Sigmoid colon (tissue), 7 donors: ENCODE measurements at places on chromosomes 5 and 9. TPM values are rescaled to one million over a fixed set of nuclear protein-coding genes. Genes with fewer than 3 reads are reported as not detected.

DNA sequence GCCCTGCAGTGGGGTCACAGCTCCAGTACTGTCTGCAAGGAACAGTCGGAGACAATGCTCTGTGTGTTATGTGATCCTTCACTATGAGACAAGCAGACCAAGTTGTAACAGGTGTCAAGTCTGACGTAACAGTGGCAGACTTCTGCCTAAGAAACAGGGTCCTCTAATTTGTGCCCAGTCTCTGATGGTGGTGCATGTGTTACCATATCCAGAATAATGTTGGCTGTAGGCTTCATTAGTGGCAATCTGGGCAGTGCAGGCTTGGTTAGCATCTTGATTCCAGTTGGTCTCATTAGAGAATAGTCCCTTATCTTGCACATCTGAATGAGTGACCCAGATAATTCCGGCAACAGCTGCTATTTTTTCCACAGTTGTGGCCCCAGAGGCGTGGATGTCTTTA is 33.8 kb downstream of the ZNF131 start:
- no peak overlapping the region for H3K4me3 ChIP-seq
- H3K27me3 ChIP-seq: no peaks in the 10 kb centered on the region
- H3K4me1 ChIP-seq: no peaks in the 10 kb centered on the region
- no peak for DNase-seq
- H3K27ac ChIP-seq: no peak overlapping the region
- no peaks in the 10 kb centered on the region for H3K36me3 ChIP-seq

- H3K27ac ChIP-seq: no peak overlapping the region
- DNase-seq: no peak
- no peak overlapping the region for H3K4me3 ChIP-seq
- no peaks in the 10 kb centered on the region for H3K4me1 ChIP-seq
Observed at GRCh38 chr9:78213712-78214111, 22.2 kb upstream of the CEP78 start.

Gene TMEM171
- not detected for total RNA-seq

DNA sequence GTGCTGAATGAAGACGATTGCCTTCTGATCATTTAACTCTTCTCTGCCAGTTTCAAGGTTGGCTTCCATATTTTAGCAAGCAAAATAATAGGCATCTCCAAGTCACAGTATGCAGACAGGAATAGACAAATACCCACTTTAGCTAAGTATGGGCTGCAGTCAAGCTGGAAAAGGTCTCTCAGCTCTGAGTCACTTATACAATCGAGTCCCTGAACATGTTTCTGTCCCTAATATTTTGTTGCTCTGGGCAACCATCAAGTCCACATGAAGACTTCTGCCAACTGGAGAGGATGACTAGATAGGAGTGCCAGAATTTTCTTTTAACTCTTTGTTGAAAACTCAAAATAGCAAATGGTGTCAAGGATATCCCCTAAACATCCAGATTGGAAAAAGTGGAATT is 575.3 kb downstream of the RAB3C start:
- H3K27me3 ChIP-seq: no peaks in the 10 kb centered on the region
- no peak for DNase-seq
- H3K27ac ChIP-seq: peak overlapping the region; percentile 20
- no peaks in the 10 kb centered on the region for H3K36me3 ChIP-seq
- no peak overlapping the region for H3K4me3 ChIP-seq

GRCh38 chr9:581673-582497 is 259.6 kb upstream of the DMRT1 start:
- H3K4me1 ChIP-seq: no peaks in the 10 kb centered on the region
- no peaks in the 10 kb centered on the region for H3K27me3 ChIP-seq
- no peak overlapping the region for H3K4me3 ChIP-seq
- no peak overlapping the region for H3K27ac ChIP-seq

GRCh38 chr5:135497971-135498636 is 37.7 kb downstream of the NEUROG1 start:
- H3K36me3 ChIP-seq: no peaks in the 10 kb centered on the region
- H3K27me3 ChIP-seq: no peaks in the 10 kb centered on the region
- no peak overlapping the region for H3K27ac ChIP-seq
- H3K4me3 ChIP-seq: no peak overlapping the region
- no peaks in the 10 kb centered on the region for H3K4me1 ChIP-seq
- no peak for DNase-seq

DNA sequence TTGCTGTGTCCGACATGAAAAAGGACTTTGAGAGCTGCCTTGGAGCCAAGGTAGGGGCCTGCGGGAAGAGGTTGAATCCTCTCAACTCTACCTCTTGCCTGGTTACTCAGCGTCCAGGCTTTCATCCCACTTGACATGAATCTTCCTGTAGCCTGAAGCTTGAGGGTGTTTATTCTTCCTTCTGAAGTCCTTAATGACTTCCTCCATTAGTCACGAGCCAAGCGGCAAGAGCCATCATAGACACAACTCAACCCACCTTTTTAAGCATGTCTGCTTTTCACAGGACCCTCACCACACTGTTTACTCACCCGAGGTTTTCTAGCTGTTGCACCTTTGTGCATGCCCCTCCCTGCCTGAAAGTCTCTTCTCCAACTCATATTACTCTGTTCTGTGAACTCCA is 40.2 kb downstream of the ACO1 start:
- H3K36me3 ChIP-seq: peaks cover 23% of the 10 kb centered on the region
- no peaks in the 10 kb centered on the region for H3K4me1 ChIP-seq
- H3K27me3 ChIP-seq: no peaks in the 10 kb centered on the region

DNA sequence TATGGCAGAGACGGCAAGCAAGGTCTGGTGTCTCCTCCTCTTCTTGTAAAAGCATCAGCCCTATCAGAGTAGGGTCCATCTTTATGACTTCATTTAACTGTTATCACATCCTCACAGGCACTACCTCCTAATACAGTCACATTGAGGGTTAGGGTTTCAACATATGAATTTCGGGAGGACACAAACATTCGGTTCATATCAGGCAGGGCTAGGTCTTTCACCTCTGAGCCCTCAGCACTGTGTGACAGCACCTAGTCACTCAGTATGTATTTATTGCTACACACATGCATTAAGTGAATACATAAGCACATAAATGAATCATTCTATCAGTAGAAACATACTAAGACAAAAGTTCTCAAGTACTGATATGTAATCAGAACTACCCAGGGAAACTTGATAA is 9.4 kb upstream of the BTF3 start:
- no peak overlapping the region for H3K4me3 ChIP-seq
- peaks cover 5% of the 10 kb centered on the region for H3K27me3 ChIP-seq
- no peaks in the 10 kb centered on the region for H3K36me3 ChIP-seq
- H3K4me1 ChIP-seq: no peaks in the 10 kb centered on the region
- DNase-seq: no peak

Gene PCDHA9
- total RNA-seq: 0.71 TPM

DNA sequence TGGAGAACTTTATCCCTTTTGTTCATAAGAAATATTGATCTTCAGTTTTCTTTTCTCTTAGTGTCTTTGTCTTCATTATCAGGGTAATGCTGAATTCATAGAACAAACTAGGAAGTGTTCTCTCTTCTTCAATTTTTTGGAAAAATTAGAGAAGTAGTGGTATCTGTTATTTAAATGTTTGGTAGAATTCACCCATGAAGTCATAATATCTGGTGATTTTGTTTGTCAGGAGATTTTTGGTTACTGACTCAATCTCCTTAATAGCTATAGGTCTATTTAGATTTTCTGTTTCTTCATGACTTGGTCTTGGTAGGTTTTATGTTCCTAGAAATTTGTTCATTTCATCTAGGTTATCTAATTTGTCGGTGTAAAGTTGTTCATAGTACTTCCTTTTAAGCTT is 45.4 kb upstream of the STARD4 start:
- H3K4me1 ChIP-seq: no peaks in the 10 kb centered on the region
- DNase-seq: no peak
- H3K4me3 ChIP-seq: no peak overlapping the region
- no peaks in the 10 kb centered on the region for H3K36me3 ChIP-seq

Gene TESK1
- total RNA-seq: 27.0 TPM

- H3K4me1 ChIP-seq: no peaks in the 10 kb centered on the region
- H3K27ac ChIP-seq: no peak overlapping the region
- no peak for DNase-seq
- H3K4me3 ChIP-seq: no peak overlapping the region
- no peaks in the 10 kb centered on the region for H3K36me3 ChIP-seq
Observed at GRCh38 chr9:135612437-135612836, 26.9 kb downstream of the GLT6D1 start.

Gene DMRT2
- 0.36 TPM for total RNA-seq

Gene EPB41L4B
- 2.5 TPM for total RNA-seq

Gene PCDHB2
- total RNA-seq: 2.2 TPM

Gene ASS1
- 76.0 TPM for total RNA-seq

Gene SSNA1
- 75.3 TPM for total RNA-seq

DNA sequence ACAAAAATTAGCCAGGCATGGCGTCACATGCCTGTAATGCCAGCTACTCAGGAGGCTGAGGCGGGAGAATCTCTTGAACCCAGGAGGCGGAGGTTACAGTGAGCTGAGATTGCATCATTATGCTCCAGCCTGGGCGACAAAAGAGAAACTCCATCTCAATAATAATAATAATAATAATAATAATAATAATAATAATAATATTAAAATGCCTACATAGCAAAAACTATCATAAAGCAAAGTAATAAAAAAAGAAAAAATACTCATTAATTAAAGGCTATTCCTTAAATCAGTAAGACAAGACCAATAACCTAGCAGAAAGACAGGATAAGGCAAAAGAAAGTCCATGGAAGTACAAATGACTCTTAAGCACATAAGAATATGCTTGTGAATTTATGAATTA is 50.0 kb downstream of the MRPS27 start:
- no peak overlapping the region for H3K4me3 ChIP-seq
- DNase-seq: no peak
- H3K36me3 ChIP-seq: no peaks in the 10 kb centered on the region
- no peaks in the 10 kb centered on the region for H3K27me3 ChIP-seq
- no peaks in the 10 kb centered on the region for H3K4me1 ChIP-seq
- H3K27ac ChIP-seq: no peak overlapping the region

GRCh38 chr5:160029004-160029403 is 20.1 kb downstream of the TTC1 start:
- no peaks in the 10 kb centered on the region for H3K4me1 ChIP-seq
- no peaks in the 10 kb centered on the region for H3K27me3 ChIP-seq
- DNase-seq: no peak
- H3K4me3 ChIP-seq: no peak overlapping the region
- no peaks in the 10 kb centered on the region for H3K36me3 ChIP-seq
- H3K27ac ChIP-seq: no peak overlapping the region

Gene TMEM8B
- 6.4 TPM for total RNA-seq

Gene ORM2
- not detected for total RNA-seq

Gene ERAP2
- total RNA-seq: 10.7 TPM

GRCh38 chr9:73050065-73050816 is 97.4 kb upstream of the ALDH1A1 start:
- peak overlapping the region; percentile 51 for H3K27ac ChIP-seq
- no peaks in the 10 kb centered on the region for H3K36me3 ChIP-seq
- H3K4me3 ChIP-seq: no peak overlapping the region
- DNase-seq: no peak
- no peaks in the 10 kb centered on the region for H3K4me1 ChIP-seq

DNA sequence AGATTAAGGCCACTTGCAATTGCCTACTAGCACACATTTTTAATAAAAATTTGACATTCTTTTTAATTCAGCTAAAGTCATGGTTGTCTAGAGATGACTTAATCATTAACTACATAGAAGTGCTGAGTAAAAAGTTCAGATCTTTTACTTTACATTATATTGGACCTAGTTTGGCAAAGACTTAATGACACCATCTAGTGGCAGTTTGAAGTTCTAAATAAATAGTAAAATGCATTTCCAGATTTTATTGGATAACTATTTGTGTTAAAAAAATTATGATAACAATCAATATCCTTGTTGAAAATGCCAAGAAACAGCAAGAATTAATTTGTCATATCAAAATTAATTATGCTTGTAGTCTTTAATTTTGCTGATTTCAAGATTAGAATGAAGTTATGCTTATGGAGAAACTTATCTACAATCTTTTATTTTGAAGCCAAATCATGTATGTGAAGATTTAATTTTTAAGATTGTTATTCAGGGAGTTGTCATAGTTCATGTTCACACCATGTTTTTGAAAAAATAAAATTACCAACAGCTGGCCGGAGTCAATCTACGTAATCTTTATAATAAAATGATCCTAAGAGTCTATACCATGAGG is 69.6 kb upstream of the PJA2 start:
- H3K27ac ChIP-seq: no peak overlapping the region
- H3K4me1 ChIP-seq: peaks cover 6% of the 10 kb centered on the region
- DNase-seq: no peak
- H3K4me3 ChIP-seq: no peak overlapping the region

DNA sequence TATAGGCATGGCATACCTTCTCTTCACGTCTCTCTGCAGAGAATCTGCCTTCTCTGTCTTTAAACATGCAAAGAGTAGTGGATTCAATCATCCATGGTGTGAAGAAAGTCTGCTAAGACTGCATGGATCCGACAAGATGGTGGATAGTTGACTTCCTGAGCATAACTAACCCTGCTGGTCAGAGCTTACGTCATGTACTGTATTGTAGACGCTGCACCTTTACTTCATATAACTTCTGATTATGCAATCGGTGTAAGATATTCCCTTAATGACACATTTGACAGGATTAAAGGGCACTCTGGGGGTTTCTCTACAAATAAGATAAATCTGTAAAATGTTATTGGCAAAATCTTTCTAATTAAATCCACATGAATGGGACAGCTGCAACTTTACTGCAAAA is 240.3 kb upstream of the NREP start:
- H3K4me1 ChIP-seq: no peaks in the 10 kb centered on the region
- H3K27me3 ChIP-seq: no peaks in the 10 kb centered on the region
- DNase-seq: no peak
- no peaks in the 10 kb centered on the region for H3K36me3 ChIP-seq

Gene ENC1
- 11.8 TPM for total RNA-seq

DNA sequence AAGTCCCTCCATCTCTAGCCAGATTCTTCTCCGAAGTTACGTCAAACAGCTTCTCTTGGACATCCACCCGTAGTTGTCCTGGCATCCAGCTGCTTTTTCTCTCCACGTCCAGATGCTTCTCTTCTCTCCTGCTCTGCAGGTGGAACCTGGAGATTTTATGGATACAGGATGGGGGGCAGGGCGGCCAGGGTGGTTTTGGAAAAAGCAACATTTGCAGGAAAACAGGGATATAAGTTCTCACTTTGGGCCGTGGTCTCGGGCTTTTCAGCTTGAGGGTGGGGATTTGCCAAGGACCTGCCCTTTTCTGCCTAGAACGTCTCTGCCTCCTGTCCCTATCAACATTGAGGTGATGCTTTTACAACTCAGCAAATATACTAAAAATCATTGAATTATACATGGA is 1941.6 kb upstream of the C9orf72 start:
- H3K4me3 ChIP-seq: no peak overlapping the region
- H3K27ac ChIP-seq: no peak overlapping the region
- H3K4me1 ChIP-seq: no peaks in the 10 kb centered on the region
- H3K27me3 ChIP-seq: no peaks in the 10 kb centered on the region
- no peaks in the 10 kb centered on the region for H3K36me3 ChIP-seq

DNA sequence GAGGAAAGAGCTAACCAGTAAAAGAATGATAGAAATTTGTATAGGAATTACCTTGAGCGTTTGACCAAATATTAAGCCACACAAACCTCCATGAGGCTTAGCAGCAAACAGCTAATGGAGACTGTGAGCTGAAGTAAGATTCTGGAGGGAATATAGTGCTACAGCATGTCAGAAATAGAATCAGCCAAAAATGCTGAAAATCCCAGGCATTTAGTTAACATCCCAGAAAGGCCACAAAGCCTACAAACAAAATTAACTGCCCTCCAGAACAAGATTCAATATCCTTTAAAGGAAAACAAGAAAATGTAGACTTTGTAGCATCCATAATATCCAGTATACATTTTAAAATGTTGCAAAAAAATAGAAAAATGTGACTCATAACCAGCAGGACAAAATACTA is 257.8 kb upstream of the TUSC1 start:
- no peak for DNase-seq
- no peak overlapping the region for H3K4me3 ChIP-seq
- H3K36me3 ChIP-seq: no peaks in the 10 kb centered on the region
- H3K4me1 ChIP-seq: no peaks in the 10 kb centered on the region
- no peak overlapping the region for H3K27ac ChIP-seq
